ENCODE measurements at places on chromosomes 12 and 14.

- peak overlapping the region; percentile 25 for H3K27ac ChIP-seq
- peaks cover 2% of the 10 kb centered on the region for H3K36me3 ChIP-seq
- no peaks in the 10 kb centered on the region for H3K27me3 ChIP-seq
- H3K4me1 ChIP-seq: peaks cover 26% of the 10 kb centered on the region
These were observed 65.8 kb downstream of the RIC8B start for GRCh38 chr12:106840243-106840642.

- H3K4me3 ChIP-seq: no peak overlapping the region
- DNase-seq: no peak
- H3K36me3 ChIP-seq: no peaks in the 10 kb centered on the region
- H3K27me3 ChIP-seq: no peaks in the 10 kb centered on the region
- H3K4me1 ChIP-seq: no peaks in the 10 kb centered on the region
These were observed 27.8 kb upstream of the NEDD1 start for GRCh38 chr12:96879301-96879700.

DNA sequence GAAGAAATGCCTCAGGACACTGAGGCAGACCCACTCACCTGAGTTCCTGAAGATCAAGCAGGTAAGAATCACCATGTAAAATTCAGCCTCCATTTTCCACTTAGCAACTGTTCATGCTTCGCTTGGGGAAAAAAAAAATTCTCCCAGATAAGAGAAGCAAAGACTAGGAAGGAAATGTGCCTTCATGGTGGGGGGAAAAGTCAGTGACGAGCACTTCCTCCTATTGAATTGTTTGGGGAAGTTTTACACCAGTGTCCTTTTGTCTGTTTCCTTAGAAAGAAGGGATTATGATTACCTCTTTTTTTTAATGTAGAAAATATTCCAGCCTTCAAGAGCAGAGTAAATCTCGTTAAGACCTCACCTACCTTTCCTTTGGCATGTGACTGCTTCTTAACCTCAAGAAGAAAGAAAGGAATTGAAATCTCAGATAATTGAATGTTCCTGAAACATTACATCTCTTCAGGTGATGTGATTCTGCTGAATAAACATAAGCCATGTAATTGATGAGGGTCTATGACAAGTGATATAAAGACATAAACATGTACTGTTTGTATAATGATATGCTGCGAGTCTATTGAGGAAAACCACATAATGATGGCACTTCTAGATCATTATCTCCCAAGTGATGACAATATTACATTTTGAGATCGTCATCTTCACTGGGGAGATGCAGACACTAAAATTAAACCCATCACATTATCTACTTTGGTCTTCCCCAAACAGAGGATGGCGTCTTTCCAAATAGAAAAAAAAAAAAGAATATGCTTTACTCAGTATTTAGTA is at the start of gene PTPRB:
TSS of gene PTPRB (minus strand) at position 127 of the 783 bp plus-strand sequence. CDS start at position 93, 34 bp downstream.
- no peak within 1 kb of the TSS for H3K4me3 ChIP-seq
- no peaks in the 10 kb centered on the region for H3K4me1 ChIP-seq
- no peaks in the 10 kb centered on the region for H3K36me3 ChIP-seq
- DNase-seq: no peak
- no peaks in the 10 kb centered on the region for H3K27me3 ChIP-seq

- no peaks in the 10 kb centered on the region for H3K36me3 ChIP-seq
- no peak for DNase-seq
- H3K4me3 ChIP-seq: no peak overlapping the region
These were observed 26.9 kb downstream of the BATF start for GRCh38 chr14:75549169-75549568.
